ENCODE measurements at places on chromosomes 16 and 17. TPM values are rescaled to one million over a fixed set of nuclear protein-coding genes. Genes with fewer than 3 reads are reported as not detected.

DNA sequence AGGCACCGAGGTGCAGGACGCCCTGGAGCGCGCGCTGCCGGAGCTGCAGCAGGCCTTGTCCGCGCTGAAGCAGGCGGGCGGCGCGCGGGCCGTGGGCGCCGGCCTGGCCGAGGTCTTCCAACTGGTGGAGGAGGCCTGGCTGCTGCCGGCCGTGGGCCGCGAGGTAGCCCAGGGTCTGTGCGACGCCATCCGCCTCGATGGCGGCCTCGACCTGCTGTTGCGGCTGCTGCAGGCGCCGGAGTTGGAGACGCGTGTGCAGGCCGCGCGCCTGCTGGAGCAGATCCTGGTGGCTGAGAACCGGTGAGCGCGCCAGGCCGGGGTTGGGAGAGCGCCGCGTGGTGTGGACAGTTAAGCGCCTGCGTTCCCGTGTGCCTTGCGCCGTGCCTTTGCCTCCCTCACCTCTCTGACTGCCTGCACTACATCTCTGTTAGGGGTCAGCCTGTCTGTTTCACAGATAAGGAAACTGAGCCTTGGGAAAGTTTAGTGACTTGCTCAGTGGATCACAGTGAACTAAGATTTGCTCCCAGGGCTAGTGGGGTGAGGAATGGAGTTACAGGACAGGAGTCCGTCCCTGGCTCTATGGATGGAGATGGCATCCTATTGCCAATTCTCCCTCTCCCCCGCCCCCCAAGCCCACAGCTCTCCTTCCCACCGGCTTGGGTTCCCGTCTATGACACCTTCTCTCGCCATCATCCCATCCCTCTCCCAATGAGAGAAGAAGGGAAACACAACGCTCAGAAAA lies 880 bp downstream of the SARM1 start:
- no peaks in the 10 kb centered on the region for H3K27me3 ChIP-seq
- no peak for DNase-seq
- peak overlapping the region; percentile 35 for H3K27ac ChIP-seq

TBC1D16 gene
- total RNA-seq, result 29.1 TPM

- no peaks in the 10 kb centered on the region for H3K4me1 ChIP-seq
- H3K36me3 ChIP-seq, result no peaks in the 10 kb centered on the region
- no peaks in the 10 kb centered on the region for H3K27me3 ChIP-seq
- DNase-seq, result no peak
- no peak overlapping the region for H3K4me3 ChIP-seq
These were observed 238.4 kb upstream of the AXIN2 start for GRCh38 chr17:65799869-65800268.

KCNJ18 gene
- total RNA-seq, result not detected

GRCh38 chr16:67847064-67847861 lies at the start of gene CENPT:
CENPT (minus strand) TSS chr16:67847693; CDS start chr16:67833859, 13,834 bp downstream.
- no peaks in the 10 kb centered on the region for H3K36me3 ChIP-seq
- peak within 1 kb of the TSS; percentile 78 for H3K4me3 ChIP-seq
- peaks cover 15% of the 10 kb centered on the region for H3K4me1 ChIP-seq
- no peaks in the 10 kb centered on the region for H3K27me3 ChIP-seq

- H3K27me3 ChIP-seq, result no peaks in the 10 kb centered on the region
- no peaks in the 10 kb centered on the region for H3K4me1 ChIP-seq
- DNase-seq, result no peak
These were observed 126.1 kb upstream of the NUDT7 start for GRCh38 chr16:77596261-77596660.

TEX19 gene
- not detected for total RNA-seq

DNA sequence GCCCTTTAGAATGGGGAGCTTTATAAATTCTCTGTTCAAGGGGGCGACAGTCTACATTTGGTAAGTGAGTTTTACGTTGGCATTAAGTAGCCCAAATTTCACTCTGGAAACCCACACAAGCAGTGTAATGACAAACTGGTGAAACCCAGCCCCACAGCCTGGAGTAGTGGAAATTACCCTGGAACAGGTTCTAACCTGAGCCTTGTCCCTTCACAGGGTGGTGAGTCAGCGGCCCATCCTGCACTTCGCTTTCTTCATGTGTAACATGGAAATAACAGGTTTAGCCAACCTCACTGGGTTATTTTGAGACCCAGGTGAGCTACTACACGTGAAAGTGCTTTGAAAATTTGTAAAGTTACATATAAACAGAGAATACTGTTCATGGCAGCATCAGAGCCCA lies 3.5 kb upstream of the TLCD3A start:
- H3K36me3 ChIP-seq, result no peaks in the 10 kb centered on the region
- no peak overlapping the region for H3K4me3 ChIP-seq
- no peaks in the 10 kb centered on the region for H3K27me3 ChIP-seq

CD300H gene
- total RNA-seq, result not detected

DNA sequence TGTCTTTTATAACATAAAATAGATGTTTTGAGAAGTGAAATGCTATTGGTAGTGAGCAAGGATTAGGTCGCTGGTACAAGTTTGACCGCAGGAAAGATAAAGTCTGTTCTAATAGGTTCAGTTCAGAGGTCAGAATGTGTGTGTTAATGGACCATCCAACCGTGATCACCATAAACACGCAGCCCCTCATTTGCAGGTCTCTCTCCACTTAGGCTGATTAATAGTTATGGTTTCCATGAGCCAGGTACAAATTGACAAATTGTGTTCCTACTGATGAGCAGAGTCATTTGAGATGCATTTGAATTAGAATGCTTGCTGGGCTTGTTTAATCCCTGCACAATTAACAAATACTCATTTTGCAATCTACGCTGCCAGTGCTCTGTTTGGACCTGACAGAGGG lies 318.1 kb upstream of the GOT2 start:
- no peaks in the 10 kb centered on the region for H3K4me1 ChIP-seq
- no peak for DNase-seq
- H3K27me3 ChIP-seq, result no peaks in the 10 kb centered on the region
- H3K4me3 ChIP-seq, result no peak overlapping the region
- H3K27ac ChIP-seq, result no peak overlapping the region

NAA38 gene
- 74.6 TPM for total RNA-seq

DNA sequence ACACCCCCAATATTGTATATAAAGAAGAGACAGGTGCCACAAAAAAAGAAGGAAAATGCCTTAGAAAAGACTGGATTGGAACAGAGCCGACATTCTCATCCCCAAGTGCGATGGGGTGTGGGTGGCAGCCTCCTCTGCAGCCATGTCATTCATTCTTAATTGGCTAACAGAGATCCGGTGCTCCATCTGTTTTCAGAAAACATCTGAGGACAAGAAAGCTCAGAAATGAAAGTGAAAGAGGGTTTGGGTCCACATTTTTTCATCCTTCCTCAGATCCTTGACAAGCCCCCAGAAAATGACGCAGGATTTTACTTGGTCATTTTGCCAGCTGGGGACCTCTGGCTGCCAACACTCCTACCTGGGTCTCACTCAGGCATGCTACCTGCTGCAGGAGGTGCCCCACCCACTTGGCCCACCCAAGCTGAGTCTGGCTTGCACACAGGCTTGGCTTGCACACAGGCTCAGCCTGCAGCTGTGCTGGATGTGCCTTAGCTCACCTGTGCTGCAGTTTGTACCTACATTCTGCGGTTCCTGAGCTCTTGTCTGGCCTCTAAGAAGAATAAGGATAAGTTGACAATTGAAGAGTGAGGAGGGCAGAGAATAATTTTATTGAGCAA lies 21.9 kb downstream of the KIF2B start:
- H3K4me3 ChIP-seq, result no peak overlapping the region
- no peaks in the 10 kb centered on the region for H3K36me3 ChIP-seq

GRCh38 chr17:20156196-20157000 lies 147.2 kb downstream of the SPECC1 start:
- peak; percentile 40 for DNase-seq
- H3K4me3 ChIP-seq, result peak overlapping the region; percentile 53
- H3K36me3 ChIP-seq, result no peaks in the 10 kb centered on the region

DNA sequence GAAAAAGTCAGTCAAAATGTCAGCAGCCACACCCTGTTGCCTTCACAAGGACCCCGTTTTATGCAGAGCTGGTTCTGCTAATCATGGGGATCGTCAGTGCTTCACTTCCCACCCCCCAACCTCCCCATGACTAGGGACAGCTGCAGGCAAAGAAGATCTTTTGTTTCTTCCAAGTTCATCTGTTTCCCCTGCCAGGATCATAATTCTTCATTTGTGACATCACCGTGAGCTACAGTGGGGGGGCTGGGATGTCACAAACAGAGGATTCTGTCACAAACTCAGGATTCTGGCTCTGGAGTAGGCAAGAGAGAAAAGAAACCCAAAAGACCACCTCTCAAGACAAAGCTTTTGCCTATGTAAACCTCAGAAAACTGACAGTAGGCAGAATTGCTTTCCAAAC lies 24.7 kb downstream of the DNAJC7 start:
- no peaks in the 10 kb centered on the region for H3K27me3 ChIP-seq
- H3K27ac ChIP-seq, result no peak overlapping the region
- H3K4me1 ChIP-seq, result peaks cover 6% of the 10 kb centered on the region
- peaks cover 7% of the 10 kb centered on the region for H3K36me3 ChIP-seq
- DNase-seq, result no peak

- no peak overlapping the region for H3K4me3 ChIP-seq
- H3K36me3 ChIP-seq, result no peaks in the 10 kb centered on the region
- H3K27ac ChIP-seq, result no peak overlapping the region
- DNase-seq, result no peak
- no peaks in the 10 kb centered on the region for H3K4me1 ChIP-seq
These were observed 17.6 kb upstream of the CYLD start for GRCh38 chr16:50724306-50724705.

DNA sequence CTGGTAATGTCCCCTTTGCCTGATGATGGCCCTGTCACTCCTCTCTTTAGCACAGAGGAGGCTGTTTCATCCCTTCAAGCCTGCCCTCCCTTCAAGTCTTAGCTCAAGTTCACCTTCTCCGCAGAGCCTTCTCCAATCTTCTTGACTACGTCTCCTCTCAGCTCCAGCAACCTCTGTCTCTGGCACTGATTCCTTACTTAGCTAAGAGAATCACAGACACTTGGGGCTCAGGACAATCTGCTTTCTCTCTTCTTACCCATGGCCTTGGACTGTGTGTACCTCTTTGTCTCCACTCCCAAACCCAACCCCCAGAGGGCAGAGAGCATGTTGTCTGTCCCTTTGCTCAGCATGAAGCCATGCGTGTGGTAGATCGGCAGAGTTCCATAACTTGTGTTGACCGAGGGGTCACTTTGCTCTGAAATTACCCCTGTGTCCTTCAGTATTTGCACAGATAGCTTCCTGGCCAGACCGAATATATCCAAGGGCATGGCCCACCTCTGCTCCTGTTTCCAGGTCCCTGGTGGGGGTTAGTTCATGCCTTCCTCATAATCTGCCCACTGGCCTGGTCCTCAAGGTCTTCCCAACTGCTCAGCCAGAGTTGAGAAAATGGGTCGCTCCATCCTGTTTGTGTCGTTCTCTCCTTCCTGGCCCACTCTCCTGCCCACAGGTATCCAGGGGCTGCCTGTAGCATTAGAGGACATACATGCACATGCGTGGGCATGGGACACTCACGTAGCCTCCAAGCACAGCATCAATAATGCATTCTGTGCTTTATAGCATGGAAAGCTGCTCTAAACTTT lies 41.6 kb downstream of the MAPT start:
- H3K36me3 ChIP-seq, result no peaks in the 10 kb centered on the region
- no peaks in the 10 kb centered on the region for H3K27me3 ChIP-seq
- H3K4me3 ChIP-seq, result no peak overlapping the region
- peaks cover 5% of the 10 kb centered on the region for H3K4me1 ChIP-seq
- DNase-seq, result no peak
- no peak overlapping the region for H3K27ac ChIP-seq

Measured in prostate gland (tissue), 2 donors.